ENCODE measurements at places on chromosomes 1 and 21.

DNA sequence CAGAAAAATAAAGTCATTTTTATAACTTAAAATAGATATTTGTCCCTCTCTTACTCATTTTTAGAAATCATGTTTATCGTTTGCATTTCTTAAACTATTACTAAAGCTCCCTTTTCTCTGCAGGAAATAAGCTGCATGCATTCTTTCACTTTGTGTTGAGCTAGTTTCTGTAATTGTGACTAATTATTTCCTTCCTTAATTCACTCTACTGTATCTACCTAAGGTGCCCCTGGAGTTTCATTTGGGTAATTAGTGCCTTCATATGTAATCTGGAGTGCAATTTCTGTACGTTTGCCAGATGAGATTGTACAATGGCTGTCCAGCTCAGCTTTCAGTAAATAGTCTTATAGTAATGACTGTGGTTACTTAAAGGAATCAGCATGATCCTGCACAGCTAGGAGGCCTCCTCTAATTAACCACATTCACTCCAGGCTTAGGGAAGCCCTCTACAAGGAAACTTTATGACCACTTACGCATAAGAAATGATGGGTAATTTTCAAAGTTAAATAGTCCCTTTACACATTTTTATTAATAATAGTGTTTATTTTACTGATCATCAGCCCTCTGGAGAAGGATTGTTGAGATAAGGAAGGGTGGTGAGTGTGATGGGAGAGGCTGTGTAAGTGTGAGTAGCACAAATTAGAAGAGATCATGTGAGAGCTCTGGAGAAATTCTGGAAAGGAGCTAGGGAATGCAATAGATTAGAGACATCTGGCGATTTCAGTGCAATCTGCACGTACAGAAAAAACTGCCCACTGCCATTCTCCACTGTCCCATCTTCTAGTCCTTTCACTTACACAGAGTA lies 86.8 kb downstream of the LRRC8C start:
- no peak for DNase-seq

- DNase-seq = no peak
Observed at GRCh38 chr21:38806942-38807284, 1.2 kb downstream of the ETS2 start.

DNA sequence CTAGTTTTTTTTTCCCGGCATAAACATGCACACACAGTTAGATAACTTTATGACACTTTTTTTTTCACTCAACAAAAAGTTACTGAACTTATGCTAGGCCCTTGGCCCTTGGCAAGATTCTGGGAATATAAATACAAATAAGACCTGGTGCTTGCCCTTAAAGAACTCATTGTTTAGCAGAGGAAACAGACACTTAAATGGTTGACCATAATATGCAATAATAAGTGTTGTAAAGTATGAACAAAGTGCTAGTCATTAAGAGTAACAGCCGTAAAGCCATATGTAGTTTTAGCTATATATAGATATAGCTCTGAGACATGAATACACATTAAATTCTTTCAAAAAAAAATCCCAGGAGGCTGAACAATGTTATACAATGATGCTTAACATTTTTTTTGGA lies 198.3 kb downstream of the CYYR1 start:
- no peak for DNase-seq

- DNase-seq = no peak
Observed at GRCh38 chr1:224901087-224901810, 28.2 kb upstream of the DNAH14 start.

GRCh38 chr1:146039844-146040194 lies 18.3 kb upstream of the HJV start:
- no peak for DNase-seq
